ENCODE measurements at places on chromosomes 12 and 14.

GRCh38 chr14:44420226-44420625 is 86.9 kb downstream of the FSCB start:
- DNase-seq, result no peak

GRCh38 chr12:95701722-95702418 is 88.7 kb downstream of the NTN4 start:
- no peak for DNase-seq

GRCh38 chr12:70609739-70610491 is 27.3 kb downstream of the PTPRB start:
- no peak for DNase-seq

- no peak for DNase-seq
Observed at GRCh38 chr14:51219473-51220448, 20.3 kb upstream of the TMX1 start.

DNA sequence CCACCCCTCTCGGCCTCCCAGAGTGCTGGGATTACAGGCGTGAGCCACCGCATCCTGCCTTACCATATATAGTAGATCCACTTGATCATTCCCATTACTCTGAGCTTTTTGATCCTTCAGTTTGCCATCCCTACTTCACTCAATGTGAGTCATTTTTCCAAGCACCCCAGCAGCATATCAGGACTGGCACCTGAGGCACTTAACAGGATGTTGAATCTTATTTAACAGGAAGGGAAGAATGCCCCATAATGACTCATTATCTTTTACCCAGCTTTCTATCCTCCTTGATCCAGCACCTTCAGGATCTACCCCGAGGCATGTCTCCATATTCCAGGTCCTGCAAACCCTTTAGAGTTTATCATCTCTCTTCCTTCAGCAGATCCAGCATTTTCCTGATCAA is 84.9 kb upstream of the CMKLR1 start:
- DNase-seq, result no peak

- DNase-seq, result no peak
Observed at GRCh38 chr12:25106818-25107217, 88.1 kb downstream of the DNAI7 start.

GRCh38 chr12:31470459-31470858 is 120.5 kb downstream of the DENND5B start:
- DNase-seq, result no peak

- DNase-seq, result no peak
Observed at GRCh38 chr12:119249383-119250155, 70.8 kb downstream of the HSPB8 start.

DNA sequence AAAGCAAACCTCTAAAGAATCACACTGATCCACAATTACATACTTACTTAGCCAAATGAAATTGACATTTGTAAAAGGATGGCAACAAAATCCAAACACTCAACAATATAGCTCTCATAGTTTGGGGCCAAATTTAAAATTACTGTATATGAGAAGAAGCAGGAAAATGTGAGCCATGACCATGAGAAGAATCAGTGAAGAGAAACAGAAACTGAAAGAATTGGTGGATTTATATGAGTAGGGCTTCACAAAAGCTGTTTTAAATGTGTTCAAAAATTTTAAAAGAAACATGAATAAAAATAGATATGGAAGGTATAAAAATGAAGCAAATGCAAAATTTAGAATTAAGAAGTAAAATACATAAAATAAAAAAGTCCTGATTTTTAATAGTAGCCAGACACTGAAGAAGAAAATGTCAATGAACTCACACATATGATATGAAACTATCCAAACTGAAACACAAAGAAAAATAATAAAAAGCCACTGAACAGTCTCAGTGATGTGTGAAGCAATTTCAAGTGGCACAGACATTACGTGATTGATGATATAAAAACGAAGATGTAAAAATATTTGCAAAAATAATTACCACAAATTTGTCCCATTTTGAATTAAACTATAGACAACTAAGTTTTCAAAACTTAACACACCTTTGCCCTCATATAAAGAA is 87.9 kb upstream of the MDGA2 start:
- no peak for DNase-seq

GRCh38 chr12:42172441-42173210 is 28.0 kb upstream of the GXYLT1 start:
- DNase-seq, result no peak

- DNase-seq, result no peak
Observed at GRCh38 chr12:86914721-86915120, 658.5 kb upstream of the MGAT4C start.

DNA sequence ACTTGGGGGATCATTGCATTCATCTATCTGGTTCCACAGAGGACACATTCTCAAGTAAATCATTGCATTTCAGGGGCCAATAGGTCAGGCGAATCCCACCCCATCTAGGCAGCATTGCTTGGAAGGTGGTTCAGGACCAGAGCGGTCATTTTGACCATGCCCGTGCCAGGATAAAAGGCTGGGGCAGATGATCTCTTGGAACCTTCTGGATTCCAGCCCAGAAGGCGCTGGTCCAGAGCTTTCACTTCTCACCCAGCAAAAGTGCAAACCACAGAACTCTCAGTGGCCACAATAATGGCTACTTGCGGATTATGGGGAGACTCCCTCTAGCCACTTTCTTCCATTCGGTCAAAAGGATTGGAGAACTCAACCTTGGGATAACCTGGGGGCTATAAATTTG is 595 bp upstream of the KRT85 start:
- no peak for DNase-seq

DNA sequence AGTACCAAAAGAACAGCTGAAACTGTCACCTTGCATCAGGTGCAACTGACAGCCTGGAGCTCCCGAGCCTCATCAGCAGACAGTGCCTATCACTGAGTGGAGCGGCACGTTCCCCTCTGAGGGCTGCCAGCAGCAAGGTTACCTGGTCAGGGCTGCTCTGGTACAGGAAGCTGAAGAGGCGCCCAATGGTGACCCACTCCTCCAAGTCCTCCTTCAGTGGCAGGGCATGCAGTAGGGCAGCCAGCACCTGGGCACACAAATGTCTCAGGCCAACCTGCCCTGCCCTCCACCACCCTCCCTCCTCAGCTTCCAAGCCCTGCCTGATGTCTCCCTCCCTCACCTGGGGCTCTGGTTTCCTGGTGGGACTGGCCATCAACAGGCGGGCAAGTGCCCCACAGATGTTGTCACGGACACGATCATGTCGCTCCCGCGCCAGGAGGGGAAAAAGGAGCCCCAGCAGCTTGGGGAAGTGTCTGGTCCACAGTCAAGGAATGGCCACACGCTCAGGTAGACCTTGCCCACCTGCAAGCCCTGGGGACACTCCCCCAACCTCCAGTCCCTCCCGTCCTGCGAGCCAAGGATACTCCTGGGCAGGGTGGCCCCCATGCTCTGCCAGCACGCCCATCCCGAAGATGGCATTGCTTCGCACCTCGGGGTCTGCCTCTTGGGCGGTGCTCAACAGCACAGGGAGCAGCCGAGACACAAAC is 7.1 kb downstream of the IPO4 start:
- no peak for DNase-seq

DNA sequence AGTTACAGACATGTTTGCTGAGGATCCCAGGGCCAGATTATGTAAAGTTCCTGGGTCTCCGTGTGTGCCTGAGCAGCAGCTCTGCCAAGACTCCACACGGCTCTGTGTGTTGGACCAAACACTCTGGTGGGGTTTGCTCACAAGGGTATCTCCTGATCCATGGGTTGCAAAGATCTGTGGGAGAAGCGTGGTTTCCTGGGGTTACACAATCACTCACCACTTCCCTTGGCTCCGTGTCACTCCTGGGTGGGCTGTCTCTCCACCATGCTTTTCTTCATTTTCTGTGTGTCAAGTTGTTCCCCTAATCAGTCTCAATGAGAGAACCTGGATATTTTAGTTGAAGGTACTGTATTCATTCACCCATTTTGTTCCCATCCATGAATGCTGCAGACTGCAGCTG is 1088.8 kb downstream of the FSCB start:
- no peak for DNase-seq

DNA sequence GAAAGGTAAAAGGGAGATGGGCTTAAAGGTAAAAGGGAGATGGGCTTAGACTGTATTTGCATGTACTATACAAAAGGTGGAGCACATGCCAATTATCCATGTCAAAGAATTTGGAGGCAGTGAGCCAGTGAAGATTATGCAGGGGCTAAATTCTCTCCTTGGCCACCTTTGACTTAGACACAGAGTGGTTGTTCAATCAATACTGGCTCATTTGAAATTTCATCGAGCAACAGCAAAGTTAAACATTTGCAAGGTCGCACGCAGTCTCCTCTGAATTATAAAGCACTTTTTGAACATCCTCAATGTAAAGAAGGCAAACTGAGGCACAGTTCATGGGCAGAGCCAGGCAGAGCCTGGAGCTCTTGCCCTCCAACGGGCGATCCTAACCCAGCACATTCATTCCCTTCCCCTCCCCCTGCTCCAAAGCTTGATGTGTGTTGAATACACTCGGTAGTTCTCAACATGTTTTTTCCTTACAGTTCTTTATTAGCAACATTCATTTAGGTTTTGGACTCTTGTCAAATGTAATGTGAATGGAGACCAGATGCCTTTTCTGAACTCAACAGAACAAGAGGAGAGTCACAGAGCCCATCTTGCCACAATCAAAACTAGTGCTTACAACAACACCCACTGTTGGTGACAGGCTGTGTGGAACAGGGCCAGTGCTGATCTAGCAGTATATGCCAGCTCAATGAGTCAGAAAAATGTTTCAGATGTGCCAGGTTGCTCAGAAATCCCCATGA is 169.7 kb upstream of the G2E3 start:
- DNase-seq, result no peak

DNA sequence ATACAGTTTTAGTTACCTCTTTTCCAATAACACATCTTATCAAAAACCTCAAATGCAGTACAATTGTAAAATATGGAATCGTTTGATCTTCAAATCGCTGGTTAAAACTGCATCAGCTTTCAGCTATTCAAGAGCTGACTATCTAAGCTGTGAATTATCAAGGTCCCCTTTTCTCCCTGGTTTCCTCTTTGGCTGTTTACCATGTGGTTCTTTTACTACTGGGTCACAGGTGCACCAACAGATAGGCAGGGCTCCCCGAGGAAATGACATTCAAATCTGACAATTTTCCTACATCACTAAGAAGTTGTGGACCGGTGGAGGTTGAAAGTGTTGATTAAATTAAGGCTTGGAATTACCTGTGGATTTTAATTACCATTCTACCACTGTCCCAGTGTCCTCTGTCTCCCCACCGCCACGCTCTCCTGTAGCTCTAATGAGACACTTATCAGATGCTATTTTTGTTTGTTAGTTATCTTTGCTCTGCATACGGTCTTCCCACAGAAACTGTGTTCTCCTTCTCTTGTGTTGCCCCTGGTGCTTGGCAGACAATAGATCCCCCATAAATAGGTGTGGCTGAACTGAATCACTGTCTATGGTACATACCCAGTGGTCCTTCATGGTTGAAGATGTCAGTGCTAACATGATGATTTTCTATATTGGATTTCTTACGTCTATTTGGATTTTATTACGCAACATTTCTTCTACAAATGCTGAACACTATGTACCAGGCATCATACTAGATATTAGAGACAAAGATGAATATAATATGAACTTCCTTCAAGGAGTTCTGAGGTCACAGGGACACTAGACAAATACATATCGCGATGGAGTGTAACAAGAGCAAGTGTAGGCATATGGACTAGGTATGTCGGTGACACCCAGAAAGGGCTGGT is 20.9 kb upstream of the PLXNC1 start:
- DNase-seq, result no peak

GRCh38 chr12:106646472-106646871 is 63.7 kb downstream of the RFX4 start:
- DNase-seq, result no peak

DNA sequence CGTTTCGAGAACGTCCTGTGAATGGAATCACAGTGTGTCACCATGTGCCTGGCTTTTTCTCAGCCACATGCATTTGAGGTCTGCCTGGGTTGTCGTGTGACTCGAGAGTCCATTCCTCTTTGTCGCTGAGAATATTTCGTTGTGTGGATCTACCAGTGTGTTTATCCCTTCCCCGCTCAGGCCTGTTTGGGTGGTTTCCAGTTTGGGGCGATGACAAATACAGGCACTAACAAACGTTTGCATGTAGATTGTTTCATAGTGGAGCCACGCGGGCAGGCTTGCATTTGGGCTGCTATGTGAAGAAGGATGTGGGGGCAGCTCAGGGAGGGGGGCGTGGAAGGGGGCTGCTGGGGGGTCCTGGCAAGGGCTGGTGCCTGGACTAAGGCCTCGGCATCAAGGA is 14.1 kb downstream of the RIN3 start:
- no peak for DNase-seq

DNA sequence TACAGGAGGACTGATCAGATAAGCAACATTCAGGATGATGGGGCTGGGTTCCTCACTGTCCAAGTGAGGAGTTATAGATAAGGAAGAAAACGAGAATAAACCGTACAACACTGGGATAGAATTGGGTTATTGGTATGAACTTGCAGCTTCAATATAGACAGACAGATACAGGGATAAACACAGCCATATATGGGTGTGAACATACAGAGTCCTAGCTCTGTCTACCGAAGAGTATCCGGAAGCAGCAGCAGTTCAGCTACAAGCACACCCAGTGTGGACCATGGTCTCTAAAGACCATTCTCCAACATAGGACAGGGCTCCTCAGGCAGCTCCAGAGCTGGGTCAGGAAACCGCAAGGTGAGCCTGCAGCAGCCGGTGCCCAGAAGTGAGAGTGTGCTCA is 40.8 kb downstream of the CDC42BPB start:
- DNase-seq, result no peak

DNA sequence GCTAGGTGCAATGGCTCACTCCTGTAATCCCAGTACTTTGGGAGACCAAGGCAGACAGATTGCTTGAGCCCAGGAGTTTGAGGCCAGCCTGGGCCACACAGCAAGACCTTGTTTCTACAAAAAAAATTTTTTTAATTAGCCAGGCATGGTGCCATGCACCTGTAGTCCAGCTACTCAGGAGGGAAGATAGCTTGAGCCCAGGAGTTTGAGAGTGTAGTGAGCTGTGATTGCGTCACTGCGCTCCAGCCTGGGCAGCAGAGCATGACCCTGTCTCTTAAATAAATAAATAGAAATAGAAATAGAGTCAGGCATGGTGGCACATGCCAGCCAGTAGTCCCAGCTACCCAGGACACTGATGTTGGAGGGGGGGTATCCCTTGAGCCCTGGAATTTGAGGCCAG is 36.7 kb upstream of the CLIP1 start:
- DNase-seq, result no peak

- DNase-seq, result no peak
Observed at GRCh38 chr12:120222288-120222832, 21.4 kb upstream of the RPLP0 start.

GRCh38 chr14:105078294-105078693 is 13.1 kb upstream of the GPR132 start:
- no peak for DNase-seq

DNA sequence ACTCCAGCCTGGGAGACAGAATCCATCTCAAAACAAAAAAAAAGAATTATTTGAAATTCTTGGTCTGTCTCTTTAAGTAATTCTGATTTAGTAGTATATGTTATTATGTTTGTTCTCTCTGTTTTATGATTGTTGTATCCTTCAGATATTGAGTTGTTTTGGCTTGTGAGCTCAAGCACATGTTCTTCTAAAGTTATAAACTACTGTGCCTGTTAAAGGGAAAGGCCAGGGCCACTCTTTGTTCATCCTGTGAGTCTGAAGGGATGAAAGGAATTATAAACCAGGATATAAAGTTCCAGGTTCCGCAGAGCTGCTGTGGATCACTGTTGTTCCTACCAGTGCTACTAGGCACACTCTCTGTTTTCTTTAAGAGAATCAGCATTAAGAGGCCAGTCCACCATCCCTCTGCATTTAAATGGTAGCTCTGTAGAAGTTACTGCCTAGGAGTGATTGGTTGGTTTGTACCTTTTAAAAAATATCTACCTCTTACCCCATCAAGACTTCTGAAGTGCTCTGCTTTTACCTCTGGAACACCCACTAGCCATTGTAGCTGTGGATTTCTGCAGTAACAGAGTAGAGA is 14.1 kb downstream of the TMTC3 start:
- DNase-seq, result no peak

- DNase-seq, result no peak
Observed at GRCh38 chr12:3363608-3364007, 127.4 kb upstream of the PRMT8 start.
